HuH-7.5 (cell line): ENCODE measurements at places on chromosomes 7 and 10.

- DNase-seq = no peak
These were observed 33.4 kb upstream of the FAM133B start for GRCh38 chr7:92623544-92623943.

GRCh38 chr7:151813997-151814396, 62.9 kb downstream of the PRKAG2 start:
- no peak for DNase-seq

DNA sequence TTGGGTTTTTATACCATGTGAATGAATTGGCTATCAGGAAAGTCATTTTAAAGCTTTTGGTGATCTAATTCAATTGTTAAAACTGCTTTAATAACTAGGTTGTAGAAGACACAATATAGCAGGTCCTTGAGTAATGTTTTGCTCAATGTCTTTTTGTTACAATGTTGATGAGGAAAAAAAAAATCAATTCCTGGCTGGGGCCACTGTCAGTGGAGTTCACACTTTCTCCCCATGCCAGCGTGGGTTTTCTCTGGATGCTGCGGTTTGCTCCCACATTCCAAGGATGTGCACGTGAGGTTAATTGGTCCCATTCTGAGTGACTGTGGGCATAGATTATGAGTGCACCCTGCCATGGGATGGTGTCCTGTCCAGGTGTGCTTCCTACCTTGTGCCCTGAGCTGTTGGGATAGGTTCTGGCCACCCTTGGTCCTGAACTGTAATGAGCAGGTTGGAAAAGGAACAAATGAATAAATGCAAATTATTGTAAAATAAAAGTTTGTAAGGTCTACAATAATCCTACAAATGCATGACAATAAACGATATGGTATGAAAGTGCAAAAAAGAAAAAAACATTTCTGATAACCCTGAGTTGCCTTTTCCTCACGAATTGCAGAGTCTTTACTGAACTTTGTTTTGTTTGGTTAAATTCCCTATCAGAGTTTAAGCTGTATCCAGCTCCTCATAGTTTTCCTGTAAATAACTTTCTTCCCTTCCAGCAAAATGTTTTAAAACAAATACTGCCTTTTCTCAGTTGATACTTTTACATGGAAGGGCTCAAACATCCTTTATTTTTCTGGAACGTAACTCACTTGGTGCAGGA, 62.7 kb downstream of the AKR1C4 start:
- DNase-seq = no peak

DNA sequence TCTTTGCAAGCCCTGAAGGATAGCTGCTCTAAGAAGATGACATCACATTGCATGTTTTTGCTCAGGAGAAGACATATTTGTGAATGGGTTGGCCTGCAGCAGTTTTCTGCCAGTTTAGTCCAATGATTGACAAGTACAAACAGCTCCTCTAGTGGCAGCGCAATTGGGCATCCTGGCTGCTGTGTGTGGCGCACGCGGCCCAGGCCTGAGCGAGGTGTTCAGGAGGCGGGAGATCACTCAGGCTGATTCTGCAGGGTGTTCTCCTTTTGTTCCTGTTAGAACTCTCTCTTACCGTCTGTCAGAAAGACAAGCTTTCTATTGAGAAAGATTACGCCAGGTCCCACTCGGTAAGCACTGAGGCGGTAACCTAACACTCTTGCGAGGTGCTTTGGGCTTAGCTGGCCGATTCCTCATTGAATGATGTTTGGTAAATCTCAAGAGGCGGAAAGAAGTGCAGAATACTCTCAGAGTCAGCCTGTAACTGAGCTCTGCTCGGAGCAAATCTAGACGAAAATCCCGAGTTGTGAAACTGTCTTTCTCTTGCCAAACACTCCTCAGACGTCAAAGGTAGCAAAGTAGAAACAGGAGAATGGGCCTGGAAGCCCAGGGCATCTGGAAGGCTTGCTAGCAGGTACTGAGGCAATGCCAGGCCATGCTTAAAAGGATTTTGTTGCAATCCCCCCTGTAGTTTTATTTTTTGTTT, 219.2 kb upstream of the BMPER start:
- DNase-seq = no peak

DNA sequence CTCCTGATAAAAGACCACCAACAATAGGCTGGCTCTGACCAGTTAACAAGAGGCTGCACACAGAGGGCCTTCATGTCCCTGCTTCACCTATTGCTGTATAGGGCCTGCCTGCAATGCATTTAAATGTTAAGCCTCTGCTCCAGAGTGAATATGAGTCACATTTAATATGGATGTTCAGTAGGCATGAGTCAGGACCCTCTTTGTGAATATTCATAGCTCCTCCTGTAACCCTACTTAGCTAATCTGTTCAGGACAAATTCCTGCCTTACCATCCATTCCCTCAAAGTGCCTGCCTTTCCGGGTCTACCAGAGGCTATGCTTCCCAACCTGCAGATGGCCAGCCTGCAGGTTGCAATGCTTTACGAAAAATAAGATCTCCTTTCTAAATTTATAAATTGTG, 32.5 kb downstream of the ARHGAP22 start:
- DNase-seq = no peak

DNA sequence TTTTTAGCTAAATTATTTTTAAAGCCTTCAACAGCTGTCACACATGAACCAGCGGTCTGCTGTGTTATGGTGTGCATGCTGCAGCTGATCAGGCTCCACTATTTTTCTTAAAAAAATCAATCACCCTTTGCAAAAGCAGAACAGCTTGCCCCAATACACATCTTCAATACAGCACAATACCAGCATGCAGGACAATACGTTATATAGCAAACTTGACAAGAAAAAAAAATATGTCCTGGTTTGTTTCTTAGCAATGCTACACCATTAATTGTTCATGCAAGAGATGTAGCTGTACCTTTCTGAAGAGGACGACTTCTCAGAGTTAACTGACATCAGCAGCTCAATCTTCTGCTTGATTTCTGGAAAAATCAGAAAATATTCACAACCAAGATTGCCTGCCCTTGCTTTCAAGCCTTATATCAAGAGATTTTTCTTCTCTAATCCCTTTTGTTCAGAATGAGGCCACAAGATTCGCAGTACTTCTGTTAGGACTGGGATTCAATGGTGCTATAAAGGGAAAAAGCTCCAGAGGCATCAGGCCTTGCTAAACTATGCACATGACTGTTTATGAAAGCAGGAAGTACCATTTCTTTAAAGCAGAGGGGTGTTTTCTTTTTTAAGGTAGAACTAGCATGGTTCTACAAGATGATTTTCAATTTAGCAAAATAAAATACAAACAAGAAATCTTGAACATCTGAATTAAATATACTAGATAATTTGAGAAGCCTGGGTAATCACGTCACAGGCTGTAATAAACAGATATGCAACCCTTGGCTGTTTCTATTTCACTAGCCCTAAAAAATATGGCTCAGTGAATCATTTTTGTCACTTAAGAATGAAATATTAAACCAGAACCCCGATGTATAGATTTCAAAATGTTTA, 120.0 kb downstream of the SRPK2 start:
- peak; percentile 39 for DNase-seq
